Left cardiac atrium (tissue), 4 donors: ENCODE measurements at places on chromosomes 11 and 22. TPM values are rescaled to one million over a fixed set of nuclear protein-coding genes. Genes with fewer than 3 reads are reported as not detected.
A peak's percentile ranks its signal among the peaks of the same experiment; 100 is the strongest.

DNA sequence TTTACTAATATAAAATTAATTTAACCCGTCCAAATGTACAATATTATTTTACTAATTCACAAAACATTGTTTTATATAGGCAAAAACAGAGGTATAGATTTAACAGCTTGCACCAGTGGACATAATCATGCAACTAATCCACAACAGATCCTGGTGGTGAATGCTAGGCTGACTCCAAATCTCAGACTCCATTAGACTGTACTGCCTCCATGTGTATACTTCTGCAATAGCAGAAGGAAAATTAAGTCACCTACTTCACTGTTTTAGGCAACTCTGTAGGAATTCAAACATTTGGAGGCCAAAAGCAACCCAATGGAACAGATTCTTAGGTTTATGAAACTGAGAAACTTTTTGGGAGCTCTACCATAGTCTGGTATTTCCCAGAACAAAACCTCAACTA is 30.0 kb upstream of the RAB39A start:
- no peak for DNase-seq

- DNase-seq = peak; percentile 50
Measured at GRCh38 chr11:69443968-69444364, 37.5 kb upstream of the LINC01488 start.

- DNase-seq = no peak
Measured at GRCh38 chr11:35144136-35144741, 5.3 kb downstream of the CD44 start.

DNA sequence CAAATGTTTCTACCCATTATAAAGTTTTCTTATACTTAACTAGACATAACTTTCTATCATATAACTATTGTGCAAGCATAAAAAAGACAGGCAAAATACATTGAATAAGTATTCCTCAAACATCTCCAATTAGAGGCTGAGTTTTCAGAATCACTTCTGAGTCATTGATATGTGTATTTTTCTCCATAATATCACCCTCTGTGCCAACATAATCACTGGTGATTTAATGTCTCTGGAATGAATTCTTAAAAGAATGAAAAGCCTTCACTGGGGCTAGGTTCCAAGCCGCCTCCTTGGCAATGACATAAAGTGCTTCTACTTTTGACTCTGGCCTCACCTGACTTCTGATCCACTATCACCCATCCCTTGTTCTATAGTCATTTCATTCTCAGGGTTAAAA is 197.0 kb upstream of the E2F8 start:
- DNase-seq = no peak

GRCh38 chr11:133291780-133292179 is 240.5 kb downstream of the OPCML start:
- no peak for DNase-seq

Gene MB
- total RNA-seq = 7,312 TPM
